ENCODE measurements at places on chromosomes 1 and 21.

DNA sequence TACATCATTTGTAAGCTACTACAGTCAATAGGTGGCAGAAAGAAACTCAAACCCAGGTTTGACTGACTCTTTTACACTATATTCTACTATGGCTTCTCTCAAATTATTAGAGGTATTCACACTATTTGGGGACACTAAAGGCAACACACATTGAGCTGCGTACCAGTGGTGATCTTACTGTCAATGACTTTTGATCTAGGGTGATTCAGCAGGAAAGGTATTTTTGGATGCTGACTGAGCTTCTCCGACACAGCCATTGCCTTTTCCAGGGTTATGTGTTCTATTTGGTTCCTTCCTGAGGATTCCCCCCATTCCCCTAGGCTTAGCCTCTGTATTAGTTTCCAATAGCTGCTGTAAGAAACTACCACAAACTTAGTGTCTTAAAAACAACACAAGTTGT lies 73.2 kb upstream of the JAK1 start:
- DNase-seq: no peak

DNA sequence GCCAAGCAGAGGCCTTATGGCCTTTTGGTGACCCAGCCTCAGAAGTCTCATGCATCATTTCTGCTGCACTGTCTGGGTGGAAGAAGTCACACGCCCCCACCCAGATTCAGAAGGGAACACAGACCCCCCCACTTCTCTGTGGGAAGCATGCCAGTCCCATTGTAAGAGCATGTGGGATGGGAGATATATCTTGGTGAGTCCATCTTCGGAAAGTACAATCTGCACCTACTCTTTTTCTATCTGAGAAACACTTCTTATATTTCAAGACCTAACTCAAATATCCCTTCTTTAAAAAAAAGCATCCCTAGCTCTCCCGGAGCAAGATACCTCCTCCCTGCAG lies 159.6 kb upstream of the FGGY start:
- no peak for DNase-seq

GRCh38 chr1:200279810-200280411 lies 129.9 kb downstream of the ZNF281 start:
- no peak for DNase-seq

DNA sequence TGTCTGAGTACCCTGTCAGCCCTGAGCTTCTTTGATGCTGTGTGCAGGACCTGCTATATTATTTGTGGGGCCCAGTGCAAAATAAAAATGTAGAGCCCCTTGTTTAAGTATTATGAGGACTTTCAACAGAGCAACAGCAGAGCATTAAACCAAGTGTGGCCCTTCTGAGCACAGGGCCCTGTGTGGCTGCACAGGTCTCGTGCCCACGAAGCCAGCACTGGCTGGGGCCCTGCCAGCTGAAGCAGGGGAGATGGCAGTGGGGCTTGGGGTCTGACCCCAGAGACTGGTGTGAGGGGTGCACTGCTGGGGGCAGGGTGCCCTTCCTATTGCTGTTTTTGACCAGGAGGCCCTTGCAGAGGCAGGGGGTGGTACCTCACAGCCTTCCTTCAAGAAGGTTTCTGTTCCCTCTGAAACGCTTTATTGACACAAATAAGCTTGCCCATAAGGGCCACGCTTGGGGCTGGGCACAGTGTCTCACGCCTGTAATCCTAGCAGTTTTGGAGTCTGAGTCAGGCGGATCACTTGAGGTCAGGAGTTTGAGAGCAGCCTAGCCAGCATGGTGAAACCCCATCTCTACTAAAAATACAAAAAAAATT lies 2.2 kb upstream of the SEMA4A start:
- DNase-seq: peak; percentile 47

- DNase-seq: no peak
These were observed 50.7 kb downstream of the EBNA1BP2 start for GRCh38 chr1:43121256-43121900.
